ENCODE measurements at places on chromosomes 1 and 21. TPM values are rescaled to one million over a fixed set of nuclear protein-coding genes. Genes with fewer than 3 reads are reported as not detected.

The NPHS2 gene
- total RNA-seq = not detected

The B3GALT2 gene
- total RNA-seq = 3.3 TPM

The MECR gene
- 31.4 TPM for total RNA-seq

The TMPRSS15 gene
- total RNA-seq = not detected

All from Peyer's patch (tissue), 4 donors.